Esophagus muscularis mucosa (tissue), 4 donors: ENCODE measurements at places on chromosomes 6 and 20.

DNA sequence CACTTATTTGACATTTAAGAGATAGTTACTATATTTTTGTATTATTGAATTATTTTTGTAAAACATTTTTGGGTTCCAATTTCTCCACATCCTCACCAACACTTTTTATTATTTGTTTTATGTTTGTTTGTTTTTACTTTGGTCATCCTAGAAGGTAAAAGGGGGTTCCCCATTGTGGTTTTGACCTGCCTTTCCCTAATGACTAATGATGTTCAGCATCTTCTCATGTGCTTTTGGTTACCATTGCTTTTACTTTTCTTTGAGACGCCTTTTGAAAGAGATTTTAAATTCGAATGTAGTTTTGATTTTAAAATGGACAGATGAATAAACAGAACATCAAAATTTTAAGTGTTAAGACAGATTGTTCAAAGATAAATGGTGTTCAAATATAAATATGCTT is 46.9 kb downstream of the AK9 start:
- no peak for DNase-seq

DNA sequence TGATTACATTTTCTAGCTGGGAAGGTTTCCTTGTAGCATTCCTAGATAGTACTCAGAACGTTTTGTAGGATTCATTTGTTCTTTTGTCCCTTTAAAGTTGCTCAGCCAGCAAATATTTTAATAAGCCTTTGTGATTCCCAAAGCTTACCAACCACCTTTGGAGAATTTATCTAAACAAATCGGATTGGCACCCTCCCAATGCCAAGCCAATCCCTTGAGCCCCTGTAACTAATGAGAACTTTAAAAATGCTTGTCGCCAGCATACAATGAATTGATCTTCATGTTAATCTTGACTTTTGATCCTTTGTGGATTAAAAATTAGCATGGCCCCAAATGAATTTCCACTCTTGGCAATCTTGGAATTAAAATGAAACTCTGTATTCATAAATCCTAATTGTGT is 559.5 kb downstream of the UTRN start:
- no peak for DNase-seq

DNA sequence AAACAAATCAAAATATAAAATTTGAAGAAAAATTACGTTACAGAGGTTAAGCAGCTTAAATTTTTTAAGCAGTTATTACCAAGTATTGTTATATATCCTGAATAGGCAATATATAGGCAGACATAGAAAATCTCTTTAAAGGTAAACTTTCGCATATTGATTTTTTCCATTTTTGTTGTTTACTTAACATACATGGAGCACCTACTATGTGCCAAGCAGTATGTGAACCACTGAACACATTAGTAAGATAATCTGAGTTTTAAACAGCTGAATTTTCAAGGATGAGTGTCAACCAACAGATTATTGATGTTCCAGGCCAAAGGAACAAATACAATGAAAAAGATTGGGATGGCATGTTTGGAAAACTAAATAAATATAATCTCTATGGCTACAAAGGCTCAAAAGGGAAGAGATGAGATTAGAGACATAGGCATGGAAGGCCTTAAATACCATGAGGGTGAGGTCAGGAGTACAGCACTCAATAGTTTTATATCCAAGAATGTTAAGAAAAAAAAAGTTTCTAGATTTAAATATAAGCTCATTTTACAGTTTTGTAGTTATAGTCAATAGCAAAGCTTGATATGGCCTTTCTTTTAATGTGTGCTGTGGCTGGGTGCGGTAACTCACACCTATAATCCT is 277.5 kb downstream of the PTPRK start:
- DNase-seq, result no peak

DNA sequence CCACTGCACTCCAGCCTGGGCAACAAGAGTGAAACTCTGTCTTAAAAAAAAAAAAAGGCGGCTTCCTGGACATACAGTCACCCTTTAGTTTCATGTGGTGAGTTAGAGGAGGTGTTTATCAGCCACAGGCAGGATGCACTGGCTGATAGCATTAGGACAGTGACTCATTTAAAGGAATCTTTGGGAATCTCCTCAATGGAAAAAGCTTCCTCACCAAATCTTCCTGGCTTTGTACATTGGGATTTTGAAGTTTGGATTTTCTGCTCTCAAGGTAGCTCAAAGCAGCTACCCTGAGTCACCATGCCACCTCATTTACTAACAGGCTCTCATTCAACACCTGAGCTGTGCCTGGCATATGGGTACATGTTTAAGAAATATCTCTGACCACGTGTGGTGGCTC is 20.2 kb downstream of the PRPH2 start:
- no peak for DNase-seq

GRCh38 chr20:37528446-37529213 is 954 bp upstream of the BLCAP start:
- DNase-seq, result no peak

GRCh38 chr20:60228255-60228654 is 270.0 kb downstream of the CDH26 start:
- DNase-seq, result no peak

GRCh38 chr20:32517518-32517873 is 67.6 kb downstream of the NOL4L start:
- no peak for DNase-seq

GRCh38 chr6:25473447-25473846 is 178.6 kb upstream of the SCGN start:
- DNase-seq, result no peak

DNA sequence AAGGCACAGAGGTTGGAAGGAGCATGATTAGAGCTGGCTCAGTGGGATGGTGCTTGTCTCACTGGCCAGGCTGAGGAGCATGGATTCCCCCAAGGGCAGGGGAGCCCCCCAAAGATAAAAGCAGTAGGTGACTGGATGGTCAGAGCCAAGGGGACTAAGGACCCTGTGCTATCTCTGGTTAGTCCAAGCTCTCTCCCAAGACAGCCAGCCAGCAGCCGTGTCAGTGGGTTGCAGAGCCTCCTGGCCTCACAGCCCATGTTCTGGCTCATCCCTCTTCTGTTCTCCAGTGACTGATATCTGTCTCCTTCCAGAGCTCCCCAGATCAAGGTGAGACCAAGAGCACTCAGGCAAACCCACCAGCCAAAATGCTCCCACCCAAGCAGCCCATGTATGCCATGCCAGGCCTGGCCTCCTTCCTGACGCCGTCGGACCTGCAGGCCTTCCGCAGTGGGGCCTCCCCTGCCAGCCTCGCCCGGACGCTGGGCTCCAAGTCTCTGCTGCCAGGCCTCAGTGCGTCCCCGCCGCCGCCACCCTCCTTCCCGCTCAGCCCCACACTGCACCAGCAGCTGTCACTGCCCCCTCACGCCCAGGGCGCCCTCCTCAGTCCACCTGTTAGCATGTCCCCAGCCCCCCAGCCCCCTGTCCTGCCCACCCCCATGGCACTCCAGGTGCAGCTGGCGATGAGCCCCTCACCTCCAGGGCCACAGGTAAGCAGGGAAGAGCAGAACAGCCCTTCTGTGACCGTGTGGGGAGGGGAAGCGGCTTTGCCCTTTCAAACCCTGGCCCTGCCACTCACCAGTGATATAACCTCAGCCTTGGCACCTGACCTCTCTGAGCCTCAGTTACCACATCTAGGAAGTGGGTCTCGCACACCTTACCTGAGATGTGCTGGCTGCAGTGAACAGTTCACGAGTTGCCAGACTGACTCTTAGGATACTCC is 121.3 kb downstream of the JPH2 start:
- peak; percentile 86 for DNase-seq

GRCh38 chr6:24848461-24848860 is 49.7 kb upstream of the ARMH2 start:
- DNase-seq, result no peak

- DNase-seq, result no peak
These were observed 35.4 kb downstream of the CEP250 start for GRCh38 chr20:35490736-35491181.

DNA sequence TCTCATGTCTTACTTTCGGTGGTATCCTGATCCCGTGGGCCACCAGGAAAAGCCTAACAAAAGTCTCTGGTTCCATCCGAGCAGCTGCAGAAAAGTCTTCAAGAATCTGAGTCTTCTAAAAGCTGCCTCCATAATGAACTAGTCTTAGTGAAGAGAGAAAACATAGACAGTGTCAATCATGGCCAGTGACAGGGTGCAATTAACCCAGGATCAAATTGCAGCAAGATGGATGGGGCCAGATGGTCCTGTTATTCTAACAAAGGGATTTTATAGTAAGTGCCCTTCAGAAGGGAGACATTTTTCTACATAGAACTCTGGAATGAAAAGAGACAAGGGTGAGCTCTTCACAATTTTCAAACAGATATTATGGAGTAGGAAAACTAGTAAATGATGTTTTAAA is 281.6 kb upstream of the ZFP64 start:
- DNase-seq, result no peak

GRCh38 chr20:54127855-54128574 is 45.8 kb downstream of the CYP24A1 start:
- no peak for DNase-seq

- no peak for DNase-seq
These were observed 44.2 kb upstream of the ARFGEF2 start for GRCh38 chr20:48877304-48877703.

DNA sequence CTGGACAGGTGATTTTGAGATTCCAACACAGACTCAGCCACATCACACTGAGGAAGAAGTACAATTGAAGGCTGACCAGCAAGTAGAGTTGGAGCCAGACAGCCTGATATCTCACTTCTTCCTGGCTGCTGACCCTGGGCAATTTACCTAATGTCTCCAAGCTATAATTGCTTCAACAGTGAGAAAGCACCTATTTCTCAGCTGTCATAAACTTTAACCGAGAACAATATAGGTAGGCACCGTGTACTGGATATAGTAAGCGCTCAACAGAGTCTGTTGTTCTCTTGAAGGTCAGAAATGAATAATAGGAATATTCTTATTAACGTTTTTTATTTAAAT is 28.3 kb downstream of the STX7 start:
- DNase-seq, result no peak

- no peak for DNase-seq
These were observed 6.2 kb downstream of the CDH22 start for GRCh38 chr20:46302106-46302505.

DNA sequence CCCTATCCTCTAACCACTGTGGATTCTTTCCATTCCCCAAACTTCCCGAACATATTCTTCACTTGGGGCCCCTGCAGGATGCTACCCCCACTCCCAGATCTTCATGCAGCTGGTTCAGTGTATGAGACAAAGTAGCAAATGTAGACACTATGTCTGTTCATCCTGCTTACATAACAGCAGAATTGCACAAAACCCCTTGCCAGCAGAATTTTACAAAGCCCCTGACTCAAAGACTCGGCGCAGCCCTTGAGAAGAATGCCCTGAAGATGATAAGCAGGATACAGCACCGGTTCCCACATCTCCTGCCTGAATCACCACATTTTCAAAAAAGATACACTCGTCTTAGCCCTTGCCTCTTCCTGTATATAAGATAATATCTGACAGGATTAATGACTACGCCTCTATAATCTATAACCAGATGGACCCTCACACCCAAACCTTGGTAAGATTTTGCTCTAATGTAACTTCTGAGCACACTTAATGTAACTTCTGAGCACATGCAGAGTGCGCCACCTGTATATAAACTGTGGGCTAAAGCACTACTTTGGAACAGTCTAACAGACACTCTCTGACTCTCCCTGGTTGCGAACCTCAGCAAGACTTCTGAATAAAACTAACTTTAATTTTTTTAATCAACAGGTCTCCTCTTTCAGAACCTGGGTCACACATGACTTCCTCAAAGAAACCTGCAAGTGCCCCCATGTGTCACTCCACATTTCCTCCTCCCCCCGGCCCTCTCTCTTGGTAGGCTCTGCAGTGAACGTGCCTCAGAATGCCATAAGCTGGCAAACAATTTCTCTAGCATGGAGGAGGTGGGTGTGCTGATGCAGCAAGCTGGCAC is 28.7 kb downstream of the RALGAPA2 start:
- no peak for DNase-seq
